ENCODE measurements at places on chromosomes 4 and X.

- no peak for DNase-seq
Measured at GRCh38 chr4:15254236-15254880, 173.5 kb upstream of the C1QTNF7 start.

DNA sequence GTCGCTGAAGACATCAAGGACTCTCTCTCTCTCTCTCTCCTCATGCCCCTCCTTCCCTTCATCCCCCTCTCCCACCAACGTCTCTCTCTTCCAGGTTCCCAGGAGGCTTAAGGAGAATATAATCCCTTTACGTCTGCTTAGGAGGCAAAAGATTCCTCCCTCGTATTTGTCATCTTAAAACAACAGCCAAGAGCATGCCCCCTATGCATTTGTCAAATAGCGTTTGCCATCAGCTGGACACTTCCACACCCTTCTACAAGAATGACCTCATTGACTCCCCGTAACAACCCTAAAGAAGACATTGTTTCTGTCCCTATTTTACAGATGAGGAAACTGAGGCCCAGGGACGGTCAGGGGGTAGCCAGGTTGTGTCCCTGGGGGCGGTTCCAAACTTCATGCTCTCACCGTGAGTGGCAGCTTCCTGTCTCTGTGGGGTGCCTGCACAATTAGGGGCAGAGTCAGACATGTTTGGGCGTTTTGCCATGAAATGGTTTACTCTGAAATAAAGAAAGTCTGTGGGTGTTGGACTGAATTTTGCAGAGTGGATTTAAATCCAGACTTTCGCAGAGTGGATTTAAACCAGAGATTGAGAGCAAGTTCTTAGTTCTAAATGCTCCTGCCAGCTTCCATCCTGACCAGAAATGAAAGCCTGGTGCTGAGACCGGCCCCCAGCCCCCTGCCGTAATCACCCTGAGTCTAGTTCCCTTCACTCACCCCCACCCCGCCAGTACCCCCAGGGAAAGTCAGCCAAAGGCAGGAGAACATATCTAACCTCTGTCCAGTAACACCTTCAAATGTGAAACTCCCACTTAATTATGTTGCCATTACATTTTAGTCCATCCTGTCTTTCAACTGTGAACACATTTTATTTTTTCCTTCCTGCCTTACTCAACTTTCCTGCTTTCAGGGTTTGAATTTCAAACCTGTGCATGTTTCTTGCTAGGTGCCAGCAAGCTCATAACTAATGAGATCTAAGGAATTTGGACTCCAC, 44.3 kb upstream of the TBL1X start:
- DNase-seq: no peak

DNA sequence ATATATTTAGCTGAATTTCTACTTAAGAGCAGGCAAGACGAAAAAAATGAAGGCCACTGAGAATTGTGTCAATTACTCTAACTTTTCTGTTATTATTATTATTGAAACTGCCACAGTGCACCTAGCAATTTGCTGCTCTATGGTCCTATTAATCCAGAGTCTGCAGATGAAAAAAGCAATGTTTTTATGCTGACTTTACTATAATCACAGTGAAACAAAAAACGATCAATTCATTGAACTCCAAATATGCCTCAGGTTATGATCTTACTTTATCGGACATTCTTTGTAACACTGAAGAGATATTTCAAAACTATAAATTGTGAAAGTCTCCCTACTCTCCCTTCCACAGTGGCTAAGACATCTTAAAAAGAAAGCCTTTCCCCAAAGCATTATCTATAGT, 474.4 kb downstream of the KCNIP4 start:
- no peak for DNase-seq

- DNase-seq: no peak
Measured at GRCh38 chr4:53847965-53848364, 216.4 kb downstream of the CHIC2 start.

DNA sequence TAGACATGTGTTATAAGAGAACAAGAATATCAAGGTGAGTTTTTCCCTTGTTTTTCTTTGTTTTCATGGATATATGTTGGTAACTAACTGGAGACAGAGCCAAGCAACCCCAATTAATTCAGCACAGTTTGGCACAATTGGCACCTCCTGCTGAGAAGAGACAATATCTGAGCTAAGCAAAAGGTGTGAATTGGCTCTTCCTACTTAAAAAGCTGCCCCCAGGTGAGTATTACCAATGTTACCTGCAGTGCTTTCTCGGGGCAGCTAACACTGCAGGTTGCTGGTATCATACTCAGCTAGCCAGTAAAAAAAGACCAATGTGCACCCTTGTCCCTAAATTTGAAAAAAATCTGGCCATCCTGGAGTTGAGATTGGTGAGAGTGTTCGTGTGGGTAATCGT, 871.2 kb upstream of the TENM3 start:
- no peak for DNase-seq

DNA sequence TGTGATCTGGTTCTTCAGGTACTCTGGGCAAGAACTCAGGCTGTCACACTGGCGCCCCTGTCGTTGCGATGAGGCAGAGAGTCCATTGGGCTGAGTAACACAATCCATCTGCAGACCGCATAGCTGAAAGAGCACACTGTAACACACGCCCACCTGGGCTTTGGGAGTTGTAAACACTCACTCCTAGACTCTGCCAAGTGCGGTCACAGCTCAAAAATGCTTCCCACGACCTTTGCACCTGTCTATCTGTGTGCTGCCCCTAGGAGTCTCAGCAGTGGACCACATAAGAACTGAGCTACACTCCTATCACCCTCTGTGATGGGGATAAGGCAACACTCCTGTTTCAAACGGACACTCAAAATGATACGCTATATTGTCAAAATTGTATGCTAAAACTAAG, 2028.3 kb downstream of the PCDH7 start:
- DNase-seq: no peak

DNA sequence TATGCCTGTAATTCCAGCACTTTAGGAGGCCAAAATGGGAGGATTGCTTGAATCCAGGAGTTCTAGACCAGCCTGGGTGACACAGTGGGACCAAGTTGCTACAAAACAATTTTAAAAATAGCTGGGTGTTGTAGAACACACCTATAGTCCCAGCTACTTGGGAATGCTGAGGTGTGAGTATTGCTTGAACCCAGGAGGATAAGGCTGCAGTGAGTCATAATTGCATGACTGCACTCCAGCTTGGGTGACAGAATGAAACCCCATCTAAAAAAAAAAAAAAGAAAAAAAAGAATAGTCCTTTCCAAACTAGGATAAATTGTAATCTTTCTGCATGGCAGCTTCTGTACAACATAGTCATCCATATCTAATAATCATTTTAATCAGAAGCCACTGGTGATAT, 270.1 kb upstream of the INTU start:
- no peak for DNase-seq

GRCh38 chrX:12118134-12118533, 20.1 kb upstream of the FRMPD4 start:
- no peak for DNase-seq

DNA sequence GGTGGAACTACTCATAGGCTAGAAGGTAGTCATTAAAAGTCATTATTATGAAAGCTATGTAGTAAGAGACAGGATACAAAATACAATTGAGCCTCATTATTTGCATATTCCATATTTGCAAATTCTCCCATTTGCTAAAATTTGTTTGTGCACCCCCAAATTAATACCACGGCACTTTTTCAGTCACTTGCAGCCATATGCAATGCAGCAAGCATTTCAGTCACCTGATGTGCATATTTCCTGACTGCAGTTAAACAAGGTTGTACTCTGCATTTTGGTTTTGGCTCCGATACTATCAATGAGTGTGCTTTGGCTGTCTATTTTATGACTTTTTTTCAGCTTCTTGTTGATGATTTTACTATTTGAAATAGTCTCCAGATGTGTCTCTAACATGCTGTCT, 62.9 kb downstream of the ZNF330 start:
- peak; percentile 16 for DNase-seq

DNA sequence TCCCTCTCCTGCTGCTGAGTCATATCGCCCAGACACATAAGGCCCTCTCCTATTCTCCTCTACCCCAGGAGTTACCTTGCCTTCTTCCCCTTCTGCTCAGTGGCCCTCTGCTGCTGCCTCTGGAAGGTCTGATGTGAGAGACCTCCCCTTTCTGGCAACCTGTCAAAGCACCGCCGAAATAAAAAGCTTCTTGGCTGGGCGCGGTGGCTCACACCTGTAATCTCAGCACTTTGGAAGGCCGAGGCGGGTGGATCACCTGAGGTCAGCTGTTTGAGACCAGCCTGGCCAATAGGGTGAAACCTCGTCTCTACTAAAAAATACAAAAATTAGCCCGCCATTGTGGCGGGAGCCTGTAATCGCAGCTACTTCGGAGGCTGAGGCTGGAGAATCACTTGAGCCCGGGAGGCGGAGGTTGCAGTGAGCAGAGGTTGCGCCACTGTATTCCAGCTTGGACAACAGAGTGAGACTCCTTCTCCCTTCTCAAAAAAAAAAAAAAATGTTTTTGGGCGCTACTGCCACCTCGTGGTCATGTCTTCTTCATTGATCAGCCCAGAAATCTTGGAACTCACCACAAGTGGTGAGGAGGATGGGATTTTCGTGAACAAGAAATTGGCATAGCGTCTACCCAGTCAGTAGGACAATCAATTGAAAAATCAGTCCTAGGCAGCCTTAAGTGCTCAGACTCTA, 8.6 kb upstream of the ZXDA start:
- DNase-seq: no peak

- no peak for DNase-seq
Measured at GRCh38 chr4:40986375-40986774, 228.0 kb downstream of the APBB2 start.

- DNase-seq: no peak
Measured at GRCh38 chr4:105504744-105505143, 30.9 kb upstream of the PPA2 start.

DNA sequence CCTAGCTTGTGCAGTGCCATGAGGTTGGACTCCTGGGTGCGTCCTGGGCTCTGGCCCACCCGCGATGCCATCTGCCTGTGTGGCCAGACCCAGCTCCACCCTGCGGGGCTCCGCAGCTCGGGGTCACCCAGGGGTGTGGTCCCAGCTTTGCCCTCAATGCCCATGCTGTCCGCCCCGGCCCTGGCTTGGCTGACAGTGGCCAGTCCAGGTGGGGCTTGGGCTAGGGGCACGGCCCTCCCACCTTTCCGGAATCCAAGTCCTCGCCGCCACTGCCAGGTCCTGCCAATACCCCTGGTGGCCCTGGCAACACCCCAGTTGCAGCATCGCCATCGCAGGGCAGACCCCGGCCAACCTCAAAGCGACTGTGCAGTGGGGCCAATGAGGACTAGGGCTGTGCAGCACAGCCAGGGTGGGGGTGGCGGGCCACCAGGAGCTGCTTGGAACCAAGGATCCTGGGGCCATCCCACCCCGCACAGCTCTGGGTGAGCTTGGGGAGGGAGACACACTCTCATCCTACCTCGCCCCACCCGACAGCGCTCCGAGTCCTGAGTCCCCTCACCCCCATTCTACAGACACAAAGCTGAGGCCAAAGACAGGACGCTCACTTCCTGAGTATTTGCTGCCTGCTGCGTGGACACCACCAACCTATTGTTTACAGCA, 80.9 kb downstream of the ZNF718 start:
- no peak for DNase-seq

DNA sequence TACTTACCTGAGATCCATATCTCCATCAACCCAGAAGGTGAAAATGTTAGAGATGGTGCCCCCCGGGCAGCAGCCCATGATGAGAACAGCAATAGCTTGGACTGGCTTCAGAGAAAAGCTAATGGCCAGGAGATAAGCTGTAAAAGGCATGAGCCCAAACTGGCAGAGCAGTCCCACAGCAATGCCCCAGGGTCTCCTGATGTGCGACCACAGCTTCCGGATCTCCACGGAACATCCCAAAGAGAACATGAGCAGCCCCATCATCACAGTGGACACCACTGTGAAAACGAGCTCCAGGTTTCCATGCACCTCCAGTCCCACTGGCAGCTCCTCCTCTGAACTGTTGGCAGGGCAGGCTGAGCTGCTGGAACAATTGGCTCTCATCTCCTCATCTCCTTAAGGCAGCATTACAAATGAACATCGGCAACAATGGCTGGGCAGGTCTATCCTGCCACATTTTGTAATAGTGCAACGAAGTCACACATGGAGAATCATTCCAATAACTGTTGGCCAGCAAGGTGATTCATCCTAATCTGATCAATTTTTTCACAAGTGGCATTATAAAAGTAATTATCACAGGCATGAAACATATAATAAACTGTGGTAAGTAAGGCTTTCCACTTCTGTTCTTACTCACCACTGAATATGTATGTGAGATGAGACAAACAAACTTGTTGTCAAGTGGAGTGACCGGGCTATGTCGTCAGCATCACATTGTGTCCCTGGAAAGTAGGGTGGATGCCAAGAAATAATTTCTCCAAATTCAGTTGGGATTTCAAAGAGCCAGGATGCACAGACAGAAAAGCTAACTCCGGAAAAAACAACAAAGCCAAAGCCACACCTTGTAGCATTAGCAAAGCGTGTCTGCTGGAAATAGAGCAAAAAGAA, at the start of gene SLC10A6:
TSS of gene SLC10A6 (minus strand) at position 653 of the 888 bp plus-strand sequence. CDS start at position 384, 269 bp downstream.
- no peak for DNase-seq

- DNase-seq: no peak
Measured at GRCh38 chr4:98387345-98388026, 126.3 kb downstream of the RAP1GDS1 start.

DNA sequence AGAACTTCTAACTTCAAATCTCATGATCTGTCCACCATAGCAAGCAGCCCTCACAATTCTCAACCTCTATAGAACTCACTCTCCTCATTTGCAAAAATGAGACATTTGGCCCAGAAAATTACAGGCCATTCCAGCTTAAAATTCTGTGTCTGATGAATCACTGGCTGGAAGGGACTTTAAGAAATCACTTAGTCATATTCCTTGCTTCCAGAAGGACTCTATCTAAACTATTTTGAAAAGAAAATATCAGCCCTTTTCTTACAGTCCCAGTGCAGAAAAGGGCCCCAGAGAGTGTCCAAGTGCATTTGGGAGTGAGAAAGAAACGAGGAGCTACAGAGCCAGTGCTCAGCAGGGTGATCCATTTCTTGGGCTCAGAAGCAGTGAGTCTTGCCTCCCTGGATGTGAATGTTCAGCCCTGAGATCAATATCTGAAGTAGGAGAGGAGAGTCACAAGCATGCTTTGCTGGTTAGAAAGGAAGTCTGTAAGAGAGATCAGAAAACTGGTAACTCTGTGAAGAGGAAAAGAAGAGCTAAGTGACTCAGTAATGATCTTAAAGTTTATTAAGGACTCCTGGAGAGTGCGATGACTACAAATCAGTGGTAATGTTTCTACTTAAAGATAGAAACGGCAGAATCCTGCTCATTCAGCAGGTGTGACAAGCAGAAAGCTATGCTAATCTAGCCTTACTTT, 139.8 kb downstream of the PALLD start:
- DNase-seq: peak; percentile 50
